Activated CD4-positive, alpha-beta T cell treated with anti-CD3 and anti-CD28 coated beads, Interleukin-2, amount 50 U/mL, for 1 hour (primary cell): ENCODE measurements at places on chromosomes 7 and 10.

DNA sequence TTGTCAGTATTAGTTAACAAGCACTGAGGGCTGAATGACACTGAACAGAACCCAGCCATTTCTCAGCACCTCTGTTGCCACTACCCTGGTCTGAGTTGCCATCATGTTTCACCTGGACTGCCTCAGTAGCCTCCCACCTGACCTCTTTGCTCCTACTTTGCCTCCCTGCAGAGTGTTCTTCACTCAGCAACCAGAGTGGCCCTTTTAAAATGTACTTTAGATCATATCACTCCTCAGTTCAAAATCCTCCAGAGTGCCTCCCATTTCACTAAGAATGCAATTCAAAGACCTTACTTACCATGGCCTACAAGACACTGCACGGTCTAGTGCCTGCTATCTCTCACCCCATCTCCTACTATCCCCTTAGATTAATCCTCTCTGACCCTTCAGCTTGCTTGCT, 214.5 kb downstream of the AUTS2 start:
- no peak for DNase-seq

- DNase-seq, result no peak
Measured at GRCh38 chr7:91242097-91242844, 22.0 kb upstream of the FZD1 start.

DNA sequence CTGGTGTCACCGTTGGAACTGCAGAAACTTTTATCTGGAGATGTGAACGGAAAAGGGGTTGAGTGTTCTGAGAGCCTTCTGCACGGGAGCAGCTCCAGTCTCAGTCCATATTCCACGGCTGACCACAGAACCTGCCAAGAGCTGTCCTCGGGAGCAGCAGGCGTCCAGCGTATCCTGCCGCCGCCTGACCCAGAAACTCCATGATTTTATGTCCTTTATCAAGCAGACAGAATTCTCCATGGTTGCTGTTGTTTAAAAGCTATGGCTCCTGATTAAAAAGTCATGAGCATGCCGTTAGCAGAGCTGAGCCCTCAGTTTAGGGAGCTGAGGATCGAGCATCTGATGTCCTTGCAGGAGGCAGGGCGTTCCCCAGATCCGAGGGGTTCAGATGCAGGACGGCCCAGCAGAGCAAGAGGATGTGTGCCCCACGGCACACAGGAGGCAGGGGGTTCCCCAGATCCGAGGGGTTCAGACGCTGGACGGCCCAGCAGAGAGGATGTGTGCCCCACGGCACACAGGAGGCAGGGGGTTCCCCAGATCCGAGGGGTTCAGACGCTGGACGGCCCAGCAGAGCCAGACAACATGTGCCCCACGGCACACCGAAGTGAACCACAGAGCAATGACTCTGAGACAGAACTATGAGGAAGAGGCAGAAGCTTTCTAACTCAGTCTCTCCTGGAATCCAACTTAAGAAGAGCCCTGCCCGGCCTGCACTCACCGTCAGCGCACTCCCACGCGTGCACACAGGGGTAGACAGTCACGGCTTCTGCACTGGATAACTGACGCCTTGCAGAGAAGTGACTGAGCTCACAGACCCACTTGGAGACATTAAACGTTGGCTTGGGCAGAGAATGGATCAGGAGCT, 96.4 kb downstream of the WDR37 start:
- DNase-seq, result no peak

- DNase-seq, result no peak
Measured at GRCh38 chr10:128568491-128568890, 442.3 kb upstream of the MKI67 start.

DNA sequence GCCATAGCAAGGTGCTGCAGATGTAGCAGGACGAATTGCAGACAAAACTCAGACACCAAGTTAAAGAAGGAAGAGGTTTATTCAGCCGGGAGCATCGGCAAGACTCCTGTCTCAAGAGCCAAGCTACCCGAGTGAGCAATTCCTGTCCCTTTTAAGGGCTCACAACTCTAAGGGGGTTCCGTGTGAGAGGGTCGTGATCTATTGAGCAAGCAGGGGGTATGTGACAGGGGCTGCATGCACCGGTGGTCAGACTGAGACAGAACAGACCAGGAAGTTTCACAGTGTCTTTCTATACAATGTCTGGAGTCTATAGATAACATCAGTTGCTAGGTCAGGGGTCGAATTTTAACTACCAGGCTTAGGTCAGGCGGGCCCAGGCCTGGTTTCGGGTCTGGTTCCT, 222.0 kb upstream of the C7orf33 start:
- no peak for DNase-seq

DNA sequence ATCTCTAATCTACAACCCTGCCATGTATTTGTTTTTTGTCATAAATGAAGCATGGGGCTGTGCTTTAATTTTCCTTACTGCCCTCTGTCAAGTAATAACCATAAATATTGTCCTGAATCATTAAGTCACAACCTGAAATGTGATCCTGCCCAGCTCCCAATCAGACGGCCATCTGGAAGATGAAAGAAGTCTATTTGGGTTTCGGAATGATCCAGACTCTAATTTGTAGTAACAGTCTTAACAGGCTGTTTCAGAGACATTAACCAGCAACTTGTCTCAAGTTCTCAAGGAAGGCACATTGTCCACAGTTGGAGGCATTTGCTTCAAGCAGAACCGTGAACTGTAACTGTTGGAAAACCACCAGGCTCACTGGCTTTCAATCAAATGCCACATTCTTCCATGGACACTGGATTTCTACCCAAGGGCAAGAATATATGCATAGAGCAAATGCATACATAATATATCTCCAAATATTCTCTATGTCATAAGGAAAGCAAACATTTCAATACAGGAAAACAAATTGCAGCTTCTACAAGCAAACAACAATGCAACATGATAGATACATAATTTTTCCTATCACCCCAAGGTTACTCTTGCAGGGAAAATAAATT, 405.2 kb upstream of the NPVF start:
- DNase-seq, result no peak

DNA sequence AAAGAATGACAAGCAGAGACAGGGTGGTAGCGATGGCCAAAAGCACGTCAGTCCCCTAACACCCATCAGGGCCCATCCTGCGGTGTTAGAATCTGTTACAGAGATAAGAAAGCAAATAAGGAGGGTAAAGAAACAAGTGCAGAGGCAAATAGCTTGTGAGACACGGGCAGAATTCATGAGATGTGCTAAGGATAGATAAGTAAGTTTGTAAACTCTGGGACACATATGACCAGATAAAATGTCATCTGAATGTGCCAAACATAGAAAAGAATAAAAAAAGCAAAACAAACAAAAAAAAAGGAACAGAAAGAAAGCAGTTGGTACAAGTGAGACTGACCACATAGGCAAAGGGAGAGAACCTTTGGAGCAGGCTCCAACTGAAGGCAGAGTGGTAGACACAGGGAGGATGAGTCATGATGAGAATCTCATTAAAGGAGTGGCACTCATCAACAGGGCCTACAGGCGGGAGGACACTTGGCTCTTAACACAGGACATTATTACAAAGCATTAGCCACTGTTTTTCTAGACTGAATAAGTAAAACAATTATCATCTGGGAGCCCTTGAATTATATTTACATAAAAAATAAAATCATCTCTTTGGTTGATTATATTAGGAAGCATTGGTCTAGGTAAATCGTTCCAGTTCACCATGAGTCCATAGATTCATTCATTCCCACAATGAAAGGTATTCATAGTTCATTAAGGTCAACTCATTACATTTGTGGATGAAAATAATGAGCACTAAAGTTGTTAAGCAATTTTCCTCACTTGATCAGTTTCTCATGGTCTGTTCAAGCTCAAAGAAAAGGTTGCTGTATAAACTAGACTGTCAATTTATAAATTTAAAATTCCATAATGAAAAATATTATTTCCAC, 21.5 kb upstream of the EPHB6 start:
- no peak for DNase-seq

- no peak for DNase-seq
Measured at GRCh38 chr10:72691470-72691862, 477 bp upstream of the MCU start.

- DNase-seq, result no peak
Measured at GRCh38 chr7:169276-170172, 22.8 kb upstream of the FAM20C start.
